ENCODE measurements at places on chromosomes 2 and 18.

DNA sequence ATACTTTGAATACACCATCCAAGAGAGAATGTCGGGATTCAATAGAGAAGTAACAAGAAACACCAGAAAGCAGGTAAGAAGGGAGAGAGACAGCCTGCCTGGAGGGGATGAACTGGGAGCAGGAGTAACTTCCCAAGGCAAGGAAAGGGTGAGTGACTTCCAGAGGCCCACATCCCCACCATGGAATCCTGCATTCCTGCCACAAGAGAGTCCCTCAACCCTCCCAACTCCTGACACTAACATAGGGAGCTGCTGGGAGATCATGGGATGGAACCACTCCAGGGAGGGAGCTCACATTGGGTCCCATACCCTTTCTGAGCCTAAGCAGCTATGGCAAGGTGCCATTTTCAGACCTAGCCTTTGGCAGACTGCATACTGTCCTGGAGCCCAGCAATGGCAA lies 5.5 kb upstream of the TMEM163 start:
- no peak for DNase-seq

DNA sequence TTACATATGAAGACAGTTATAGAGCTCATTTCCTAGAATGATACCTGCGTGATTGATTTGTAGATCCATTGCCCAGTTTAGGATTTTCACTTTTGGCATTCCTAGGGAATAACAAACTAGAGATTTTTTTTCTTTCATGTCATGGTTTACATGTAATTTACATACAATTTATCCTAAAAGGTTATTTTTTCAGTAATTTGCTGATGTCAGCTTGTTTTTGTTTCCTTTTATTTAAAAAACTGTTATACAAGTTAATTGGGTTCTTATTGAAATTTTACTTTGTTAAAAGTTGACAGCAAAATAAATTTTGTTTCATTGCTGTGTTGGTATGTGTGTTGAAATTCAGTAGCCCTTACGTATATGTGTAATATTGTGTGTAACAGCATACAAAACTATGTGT lies 23.4 kb downstream of the MTX2 start:
- DNase-seq = no peak

DNA sequence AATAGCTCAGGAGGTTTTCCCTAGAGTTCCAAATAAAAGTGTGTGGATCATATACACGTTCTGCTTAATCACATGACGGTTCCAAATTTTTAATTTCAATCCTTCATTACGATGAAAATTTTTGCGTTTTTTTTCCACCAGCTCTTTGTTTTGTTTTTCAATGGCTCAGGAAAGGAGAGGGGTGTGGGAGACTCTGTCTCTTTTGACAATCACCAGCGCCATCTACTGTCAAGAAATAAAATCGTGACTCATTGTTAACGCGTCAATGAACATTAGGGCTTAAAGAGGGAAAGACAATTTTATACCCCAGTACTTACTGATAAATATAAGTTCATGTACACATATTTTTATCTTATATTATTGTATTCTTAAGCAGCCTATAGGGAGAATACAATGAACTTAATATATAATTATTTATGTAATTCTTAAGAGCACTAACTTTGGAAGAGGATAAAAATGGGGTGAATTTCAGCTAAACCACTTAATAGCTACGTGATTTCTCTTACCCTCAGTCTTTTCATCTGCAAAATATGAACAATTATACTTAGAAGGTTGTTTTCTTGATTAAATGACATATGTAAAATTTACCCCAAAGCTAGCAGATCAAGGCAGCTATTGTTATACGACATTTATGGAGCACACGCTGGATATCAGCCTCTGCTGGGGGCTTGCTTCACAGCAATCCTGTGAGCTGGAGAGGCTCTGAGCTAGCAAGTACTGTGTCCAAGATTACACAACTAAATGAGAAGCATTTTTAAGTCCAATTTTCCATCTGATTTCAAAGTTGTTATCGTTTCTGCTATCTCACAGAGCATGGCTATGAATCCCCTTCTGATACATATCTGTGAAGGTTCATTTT lies 47.4 kb upstream of the RMDN2 start:
- DNase-seq = peak; percentile 62

DNA sequence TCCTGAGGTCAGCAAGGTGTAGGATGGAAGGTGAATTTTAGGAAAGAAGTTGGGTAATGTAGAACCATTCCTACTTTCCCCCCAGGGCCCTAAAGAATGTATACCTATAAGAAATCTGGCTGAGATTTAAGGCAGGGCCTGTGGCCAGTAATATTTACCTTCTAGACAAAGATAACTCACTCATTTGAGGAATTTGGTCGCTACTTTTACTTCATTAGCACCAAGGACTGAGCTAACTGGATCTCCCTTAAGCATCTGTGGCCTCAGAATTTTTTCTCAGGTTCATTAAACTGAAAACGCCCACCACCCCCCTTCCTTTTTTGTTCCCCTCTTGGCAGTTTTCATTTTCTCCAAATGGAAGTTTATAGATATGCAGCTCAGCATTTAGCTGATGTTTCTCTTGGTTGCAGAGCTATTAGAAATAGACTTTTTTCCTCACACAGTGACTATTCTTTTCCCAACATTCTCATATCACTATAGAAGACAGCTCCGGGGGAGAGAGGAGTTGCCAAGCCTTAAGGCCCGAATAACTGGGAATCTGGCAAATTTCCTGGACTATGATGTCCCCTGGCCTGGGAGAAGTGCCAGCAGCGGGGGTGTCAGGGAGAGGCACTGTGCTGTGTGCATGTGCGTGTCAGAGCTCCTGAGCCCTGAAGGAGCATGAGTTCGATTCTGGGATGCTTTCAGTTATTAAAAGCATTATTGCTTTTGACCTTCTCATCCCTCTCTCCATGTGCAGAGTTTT lies 310.9 kb downstream of the PRKCE start:
- no peak for DNase-seq

GRCh38 chr2:228432116-228432515 lies 250.6 kb upstream of the SPHKAP start:
- no peak for DNase-seq

DNA sequence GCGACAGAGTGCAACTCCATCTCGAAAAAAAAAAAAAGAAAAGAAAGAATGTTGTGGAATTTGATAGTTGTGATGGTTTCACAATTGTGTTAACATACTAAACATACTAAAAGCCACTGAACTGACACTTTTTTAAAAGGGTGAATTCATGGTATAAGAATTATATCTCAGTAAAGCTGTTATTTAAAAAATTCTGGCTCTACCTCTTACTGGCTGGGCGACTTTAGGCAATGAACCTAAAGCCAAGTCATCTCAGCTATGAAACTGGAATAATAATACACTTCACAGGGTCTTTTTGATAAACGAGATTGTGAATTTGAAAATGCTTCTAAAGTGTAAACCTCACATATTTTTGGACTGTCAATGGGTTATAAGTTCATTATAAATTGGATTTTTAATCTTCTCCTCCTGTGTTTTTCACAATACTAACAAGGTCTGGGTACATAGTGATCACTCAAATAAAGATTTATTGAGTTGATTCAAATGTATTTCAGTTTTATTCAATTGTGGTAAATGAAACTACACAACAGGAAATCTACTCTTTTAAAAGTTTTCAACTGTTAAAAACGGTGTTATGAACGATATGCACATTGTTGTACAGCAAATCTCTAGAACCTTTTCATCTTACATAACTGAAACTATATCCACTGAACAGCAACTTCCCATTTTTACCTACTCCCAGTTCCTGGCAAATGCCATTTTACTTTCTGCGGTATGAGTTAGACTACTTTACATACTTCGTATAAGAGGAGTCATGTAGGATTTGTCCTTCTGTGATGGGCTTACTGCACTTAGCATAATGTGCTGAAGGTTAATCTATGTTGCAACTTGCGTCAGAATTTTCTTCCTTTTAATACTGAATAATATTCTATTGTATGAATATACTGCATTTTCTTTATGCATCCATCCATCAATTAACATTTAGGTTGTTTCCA lies 43.0 kb upstream of the GTF2A1L start:
- peak; percentile 90 for DNase-seq

GRCh38 chr2:177078855-177079254 lies 133.7 kb upstream of the HNRNPA3 start:
- DNase-seq = no peak

DNA sequence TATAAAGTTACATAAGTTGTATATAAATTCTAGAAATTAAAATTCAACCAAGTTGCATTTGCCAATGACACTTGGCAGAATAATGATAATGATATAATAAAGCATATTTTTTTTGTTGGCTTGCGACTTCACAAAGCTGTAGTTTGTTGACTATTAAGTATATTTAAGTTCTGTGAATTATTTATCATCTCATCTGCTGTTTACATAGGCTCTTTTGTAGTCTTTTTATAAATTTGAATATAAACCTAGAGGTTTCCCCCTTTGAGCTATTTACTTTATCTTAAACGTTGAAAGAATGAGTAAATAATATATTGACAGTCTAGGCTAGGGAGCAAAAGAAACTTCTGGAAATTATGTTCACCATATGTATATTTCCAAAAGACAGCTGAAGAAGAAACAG lies 32.9 kb downstream of the C18orf63 start:
- no peak for DNase-seq

DNA sequence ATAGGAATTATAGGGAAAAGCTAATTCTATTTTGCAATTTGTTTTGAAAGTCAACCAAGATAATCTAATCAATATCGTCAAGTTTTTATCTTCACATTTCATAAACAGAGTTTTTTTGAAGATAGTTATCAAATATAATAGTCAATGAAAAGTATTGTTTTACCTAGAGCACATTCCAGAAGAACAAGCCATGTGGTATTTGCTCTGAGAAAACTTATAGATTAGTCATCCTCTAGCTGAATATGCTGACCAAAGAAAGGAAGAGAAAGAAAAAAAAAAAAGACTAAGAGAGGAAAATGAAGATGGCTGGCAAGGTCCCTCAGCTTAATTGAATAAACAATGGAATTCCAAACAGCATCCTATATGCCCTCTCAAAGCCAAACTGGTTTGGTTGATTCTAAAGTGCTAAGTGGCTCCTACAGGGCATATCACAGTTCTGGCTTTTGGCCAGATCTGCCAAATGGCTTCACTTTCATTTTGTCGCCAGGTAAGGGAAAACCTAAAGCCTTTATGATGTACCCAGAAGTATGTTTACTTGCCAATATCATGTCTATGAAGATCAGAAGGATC lies 132.6 kb downstream of the VWC2L start:
- DNase-seq = no peak

DNA sequence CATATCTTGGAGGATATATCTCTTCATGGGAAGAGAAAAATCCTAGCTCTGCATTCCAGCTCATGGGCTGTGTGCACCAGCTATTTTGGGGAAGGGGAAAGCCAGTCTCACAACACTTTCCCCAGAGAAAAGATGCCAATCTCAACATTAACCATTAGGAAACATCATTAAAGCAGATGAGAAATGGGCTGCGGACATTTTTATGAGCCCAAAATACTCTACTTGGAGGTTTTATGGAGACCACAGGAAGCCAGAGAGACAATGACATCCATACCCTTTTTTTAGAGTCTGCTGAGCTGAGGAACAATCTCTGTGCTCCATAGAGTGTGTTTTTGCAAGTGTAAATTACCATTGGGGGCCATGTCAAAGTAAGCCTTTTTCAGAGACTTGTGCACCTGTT lies 213.7 kb downstream of the TRIB2 start:
- no peak for DNase-seq
